T-helper 17 cell (primary cell): ENCODE measurements at places on chromosomes 3 and 15. TPM values are rescaled to one million over a fixed set of nuclear protein-coding genes. Genes with fewer than 3 reads are reported as not detected.
A peak's percentile ranks its signal among the peaks of the same experiment; 100 is the strongest.

- H3K27me3 ChIP-seq = no peaks in the 10 kb centered on the region
- peaks cover 11% of the 10 kb centered on the region for H3K36me3 ChIP-seq
- DNase-seq = no peak
- no peak overlapping the region for H3K27ac ChIP-seq
- no peak overlapping the region for H3K4me3 ChIP-seq
- no peaks in the 10 kb centered on the region for H3K4me1 ChIP-seq
Measured at GRCh38 chr15:58852347-58852746, 81.1 kb downstream of the SLTM start.

DNA sequence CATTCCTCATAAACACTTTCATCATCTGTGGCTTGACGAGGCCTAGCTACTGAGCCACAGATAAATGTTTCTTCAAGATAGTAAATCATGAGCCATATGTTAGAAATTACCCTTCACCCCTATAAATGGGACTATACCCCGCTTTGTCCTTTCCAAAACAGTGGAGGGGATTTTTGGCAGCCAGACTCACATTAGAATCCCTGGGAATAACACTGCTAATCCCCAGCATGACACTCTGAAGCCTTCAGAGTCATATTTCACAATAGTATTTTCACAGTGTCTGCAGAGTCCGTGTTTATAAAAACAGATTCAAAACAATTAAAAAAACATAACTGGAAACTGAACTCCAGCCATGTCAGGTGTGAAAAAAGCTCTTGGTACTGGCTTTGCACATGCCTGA lies 271.6 kb downstream of the ERC2 start:
- H3K36me3 ChIP-seq = no peaks in the 10 kb centered on the region
- no peak for DNase-seq
- no peak overlapping the region for H3K27ac ChIP-seq
- no peaks in the 10 kb centered on the region for H3K4me1 ChIP-seq

DNA sequence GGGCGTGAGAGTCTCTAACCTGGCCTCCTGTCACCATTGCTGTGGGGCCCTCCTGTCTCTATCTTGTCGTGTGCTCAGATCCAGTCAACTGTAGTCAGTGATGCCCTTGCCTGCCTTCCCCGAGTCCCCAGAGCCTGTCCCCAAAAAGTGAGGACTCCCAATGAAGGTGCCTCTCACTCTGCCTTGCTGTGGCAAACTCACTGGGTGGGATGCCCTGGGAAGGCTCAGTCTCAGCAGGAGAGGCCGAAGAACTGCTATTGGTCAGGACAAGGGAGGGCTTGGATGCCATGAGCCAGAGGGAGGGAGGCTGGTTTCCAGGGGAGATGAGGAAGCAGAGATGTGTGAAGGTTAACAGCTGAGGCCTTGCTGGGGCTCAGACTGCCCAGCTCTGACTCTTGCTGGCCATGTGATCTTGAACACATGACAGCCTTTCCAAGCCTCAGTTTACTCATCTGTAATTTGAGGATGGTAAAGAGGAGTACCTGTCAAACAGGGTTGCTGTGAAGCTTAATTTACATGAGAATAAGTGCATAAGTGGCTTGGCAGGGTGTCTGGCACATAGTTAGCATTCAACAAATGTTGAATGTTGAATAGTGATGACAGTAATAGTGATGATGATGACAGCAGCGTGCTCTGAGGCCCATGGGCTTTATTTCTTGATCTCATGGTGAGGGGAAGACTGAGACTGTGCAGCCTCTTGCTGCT lies 8.2 kb downstream of the KY start:
- no peak overlapping the region for H3K27ac ChIP-seq
- no peaks in the 10 kb centered on the region for H3K36me3 ChIP-seq
- no peak for DNase-seq

Gene COLQ
- 10.8 TPM for total RNA-seq

GRCh38 chr15:72339777-72340177 lies 19.8 kb upstream of the CELF6 start:
- H3K27me3 ChIP-seq = no peaks in the 10 kb centered on the region
- H3K4me3 ChIP-seq = no peak overlapping the region
- no peaks in the 10 kb centered on the region for H3K4me1 ChIP-seq
- H3K36me3 ChIP-seq = peaks cover 13% of the 10 kb centered on the region
- DNase-seq = no peak

GRCh38 chr3:15974647-15975046 lies 176.9 kb upstream of the ANKRD28 start:
- DNase-seq = no peak
- no peaks in the 10 kb centered on the region for H3K36me3 ChIP-seq
- H3K4me1 ChIP-seq = peaks cover 2% of the 10 kb centered on the region
- peaks cover 24% of the 10 kb centered on the region for H3K27me3 ChIP-seq
- H3K27ac ChIP-seq = no peak overlapping the region

Gene NANOGP8
- not detected for total RNA-seq

DNA sequence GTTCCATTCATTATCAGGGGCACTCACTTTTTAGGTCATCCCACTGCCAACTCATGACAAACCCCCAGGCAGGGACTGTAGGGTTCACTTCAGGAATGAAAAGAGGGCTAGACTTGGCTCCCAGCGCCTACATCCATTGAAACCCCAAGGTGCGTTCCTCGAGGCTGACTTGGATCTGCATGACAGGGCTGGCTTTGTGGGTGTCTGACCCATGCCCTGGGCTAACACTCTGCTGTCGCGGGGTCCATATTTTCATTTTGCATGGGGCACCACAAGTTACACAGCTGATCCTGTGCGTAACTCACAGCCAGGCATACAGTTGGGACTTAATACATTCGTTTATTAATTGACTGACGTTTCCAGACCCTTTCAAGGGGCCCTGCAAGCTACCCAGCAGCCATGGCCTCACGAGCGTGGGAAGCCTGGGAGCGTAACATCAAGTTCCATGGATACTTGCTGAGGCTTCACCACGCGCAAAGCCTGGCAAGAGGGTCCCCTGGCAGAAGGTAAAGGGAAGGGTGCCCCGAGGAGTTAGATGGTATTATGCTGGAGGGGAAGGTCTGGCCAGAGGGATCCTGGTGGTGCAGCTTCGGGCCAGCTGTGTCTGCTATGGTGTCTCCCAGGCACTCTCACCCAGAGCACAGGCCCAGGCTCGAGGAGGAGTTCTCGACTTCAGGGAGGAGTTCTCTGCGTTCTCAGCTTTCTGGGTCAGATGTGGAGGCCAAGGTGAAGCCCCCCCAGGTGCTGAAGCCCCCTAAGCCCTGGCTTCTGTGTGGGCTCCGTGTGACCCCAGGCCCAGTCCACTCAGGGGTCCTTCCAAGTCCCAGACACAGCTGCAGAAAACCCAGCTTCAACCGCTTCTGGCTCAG lies 85.4 kb downstream of the ADAMTS17 start:
- no peak overlapping the region for H3K4me3 ChIP-seq
- DNase-seq = no peak
- H3K27me3 ChIP-seq = no peaks in the 10 kb centered on the region
- H3K36me3 ChIP-seq = peaks cover 11% of the 10 kb centered on the region

GRCh38 chr15:31489801-31490646 lies 163.4 kb downstream of the KLF13 start:
- H3K4me3 ChIP-seq = no peak overlapping the region
- H3K4me1 ChIP-seq = peaks cover 10% of the 10 kb centered on the region
- H3K27me3 ChIP-seq = no peaks in the 10 kb centered on the region
- no peak for DNase-seq

- DNase-seq = no peak
- no peaks in the 10 kb centered on the region for H3K27me3 ChIP-seq
- H3K27ac ChIP-seq = no peak overlapping the region
- no peak overlapping the region for H3K4me3 ChIP-seq
- H3K36me3 ChIP-seq = no peaks in the 10 kb centered on the region
- peaks cover 2% of the 10 kb centered on the region for H3K4me1 ChIP-seq
Measured at GRCh38 chr15:29098652-29099051, 171.0 kb downstream of the NSMCE3 start.

Gene SHC4
- not detected for total RNA-seq

GRCh38 chr3:67685499-67685898 lies 31.1 kb upstream of the SUCLG2 start:
- H3K27ac ChIP-seq = peak overlapping the region; percentile 41
- H3K4me1 ChIP-seq = peaks cover 11% of the 10 kb centered on the region
- H3K27me3 ChIP-seq = no peaks in the 10 kb centered on the region
- peaks cover 3% of the 10 kb centered on the region for H3K36me3 ChIP-seq
- peak overlapping the region; percentile 81 for H3K4me3 ChIP-seq

DNA sequence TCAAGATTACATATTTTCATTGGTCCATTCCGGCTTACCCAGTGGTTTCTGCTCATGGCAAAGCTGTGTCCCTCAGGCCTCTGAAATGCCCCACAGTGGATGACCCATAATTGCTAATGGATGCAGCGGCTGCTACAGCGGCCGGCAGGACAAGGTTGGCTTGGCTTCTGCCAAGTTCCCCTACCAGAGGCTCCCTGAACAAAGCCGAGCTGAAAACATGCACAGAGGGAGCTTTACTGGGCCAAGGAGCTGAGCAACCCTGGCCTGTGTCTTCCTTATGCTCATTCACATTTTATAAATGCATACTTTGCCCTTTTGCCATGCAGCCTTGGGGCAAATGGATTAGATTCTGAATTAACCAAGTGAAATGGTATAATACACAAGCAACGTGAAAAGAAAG lies 150.5 kb downstream of the NTRK3 start:
- H3K4me1 ChIP-seq = no peaks in the 10 kb centered on the region
- H3K36me3 ChIP-seq = no peaks in the 10 kb centered on the region
- no peak overlapping the region for H3K4me3 ChIP-seq
- H3K27me3 ChIP-seq = peaks cover 17% of the 10 kb centered on the region
- no peak for DNase-seq
- no peak overlapping the region for H3K27ac ChIP-seq

Gene PAQR9
- not detected for total RNA-seq

DNA sequence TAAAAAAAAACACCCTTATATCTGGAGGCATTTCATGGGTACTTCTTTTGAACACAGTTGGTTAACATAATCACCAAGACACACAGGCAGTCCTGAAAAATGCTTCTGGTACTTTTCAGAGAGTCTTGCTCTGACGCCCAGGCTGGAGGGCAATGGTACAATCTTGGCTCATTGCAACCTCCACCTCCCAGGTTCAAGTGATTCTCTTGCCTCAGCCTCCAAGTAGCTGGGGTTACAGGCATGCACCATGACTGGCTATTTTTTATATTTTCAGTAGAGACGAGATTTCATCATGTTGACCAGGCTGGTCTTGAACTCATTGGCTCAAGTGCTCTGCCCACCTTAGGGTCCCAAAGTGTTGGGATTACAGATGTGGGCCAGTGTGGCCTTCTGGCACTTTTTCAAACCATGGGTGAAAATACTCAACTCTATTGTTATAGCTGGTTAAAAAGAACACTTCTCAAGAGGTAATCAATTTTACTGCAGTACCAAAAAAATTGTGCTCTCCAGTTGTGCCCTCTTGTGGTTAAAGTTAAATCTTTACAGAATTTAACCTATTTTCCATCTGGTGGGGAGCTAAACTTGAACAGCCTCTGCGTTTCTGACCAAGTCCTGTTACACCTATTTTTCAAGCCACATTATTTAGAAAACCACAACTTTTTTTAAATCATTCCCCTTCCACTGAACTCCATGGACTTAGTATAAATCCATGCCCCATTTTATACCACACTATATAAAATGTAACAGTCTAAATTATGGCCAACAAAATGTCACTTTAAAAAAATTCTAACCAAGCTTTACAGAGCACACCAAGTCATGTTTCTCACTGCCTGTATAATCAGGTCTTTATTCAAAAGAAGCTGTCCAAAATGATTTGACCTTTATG lies 1.2 kb upstream of the SNAPC5 start:
- peaks cover 6% of the 10 kb centered on the region for H3K36me3 ChIP-seq
- peaks cover 38% of the 10 kb centered on the region for H3K4me1 ChIP-seq
- DNase-seq = no peak
- H3K27ac ChIP-seq = peak overlapping the region; percentile 95
- H3K4me3 ChIP-seq = no peak overlapping the region

DNA sequence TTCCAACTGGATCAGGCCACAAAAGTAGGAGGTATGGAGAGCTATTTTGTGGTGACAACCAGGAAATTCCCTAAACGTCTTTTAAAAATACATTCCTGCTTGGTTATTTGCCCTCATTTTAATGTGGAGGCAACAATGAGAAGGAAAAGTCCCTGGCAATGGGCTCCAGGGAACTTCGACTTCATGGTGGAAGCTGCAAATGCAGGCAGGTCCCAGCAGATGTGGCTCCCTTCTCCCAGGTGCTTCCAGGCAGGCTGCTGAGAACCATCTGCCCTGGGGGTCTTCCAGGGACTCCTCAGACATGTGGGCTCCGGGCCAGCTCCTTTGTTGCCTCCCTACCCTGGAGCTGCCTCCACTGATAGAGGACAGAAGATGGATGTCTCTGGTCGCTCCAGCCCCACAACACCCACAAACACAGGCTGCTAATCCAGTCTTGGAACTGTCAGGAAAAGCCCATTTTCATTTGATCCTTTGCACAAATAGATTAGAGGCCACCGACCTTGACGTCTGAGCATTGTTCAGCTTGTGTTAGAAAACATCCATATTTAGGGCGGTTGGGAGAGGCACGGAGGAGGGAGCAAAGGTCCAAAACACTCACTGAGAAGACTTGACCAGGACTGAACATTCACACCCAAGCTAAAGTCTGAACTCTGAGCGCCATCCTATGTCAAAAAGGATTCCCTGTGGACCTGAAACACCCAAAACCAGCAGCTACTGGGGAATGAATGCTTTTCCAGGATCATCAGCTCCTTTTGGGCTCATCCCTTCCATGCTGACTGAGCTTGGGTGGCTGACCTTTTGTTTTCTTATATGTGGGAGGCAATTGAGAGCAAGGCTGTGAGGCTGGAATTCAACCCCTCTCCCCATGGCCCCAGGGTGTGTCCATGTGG lies 30.2 kb upstream of the SLCO2A1 start:
- H3K4me3 ChIP-seq = no peak overlapping the region
- H3K36me3 ChIP-seq = peaks cover 2% of the 10 kb centered on the region
- no peak for DNase-seq
- H3K27me3 ChIP-seq = peaks cover 45% of the 10 kb centered on the region
- peaks cover 6% of the 10 kb centered on the region for H3K4me1 ChIP-seq
- H3K27ac ChIP-seq = no peak overlapping the region

Gene KLHL40
- total RNA-seq = not detected

- H3K36me3 ChIP-seq = peaks cover 5% of the 10 kb centered on the region
- no peak within 1 kb of the TSS for H3K27ac ChIP-seq
- peaks cover 64% of the 10 kb centered on the region for H3K27me3 ChIP-seq
- no peak for DNase-seq
- H3K4me1 ChIP-seq = peaks cover 6% of the 10 kb centered on the region
Measured at GRCh38 chr3:53846134-53846850, at the start of the genes CHDH and IL17RB. TSS of gene CHDH (minus strand) at chr3:53846419. CDS start at chr3:53824008, 22,411 bp downstream. TSS of gene IL17RB (plus strand) at chr3:53846568. CDS start at chr3:53846589, 21 bp downstream.
